ENCODE measurements at places on chromosomes 6 and 20.

DNA sequence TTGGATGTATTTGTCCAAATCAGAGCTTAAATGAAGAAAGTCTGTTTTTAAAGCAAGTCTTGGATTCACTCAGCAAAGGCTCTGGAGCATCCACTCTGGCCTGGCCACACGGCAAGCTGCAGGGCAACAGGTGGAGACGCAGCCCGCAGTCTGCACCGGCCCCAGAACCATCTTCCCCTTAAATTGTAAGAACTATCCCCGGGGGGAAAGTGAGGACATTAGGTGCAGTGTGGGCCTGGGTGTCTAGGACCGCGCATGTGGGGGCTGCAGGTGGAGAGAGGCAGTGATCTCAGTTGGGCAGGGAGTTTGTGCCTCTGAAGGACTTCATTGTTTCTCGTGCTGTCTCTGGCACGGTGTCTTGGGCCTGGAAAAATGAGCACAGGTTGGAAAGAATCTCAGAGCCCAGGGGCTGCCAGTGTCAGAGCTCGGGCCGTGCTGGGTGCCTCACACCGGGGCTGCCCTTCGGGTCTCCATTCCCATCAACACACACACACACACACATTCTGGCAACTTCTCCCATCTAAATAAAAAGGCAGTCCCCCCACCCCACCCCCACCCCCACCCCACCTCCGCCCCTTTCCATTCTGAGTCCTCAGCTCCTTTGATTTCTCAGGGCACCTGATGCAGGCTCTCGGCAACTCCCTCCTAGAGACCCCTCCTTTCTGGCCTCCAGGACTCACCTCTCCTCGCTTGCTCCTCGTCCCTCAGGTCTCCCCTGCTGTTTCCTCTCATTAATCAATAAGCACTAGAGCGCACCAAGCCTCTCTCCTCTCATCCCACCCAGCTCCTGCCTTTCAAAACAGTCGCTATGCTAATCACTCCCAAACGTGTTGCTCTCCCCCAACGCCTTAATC, 48.4 kb downstream of the FOXF2 start:
- no peak for DNase-seq

GRCh38 chr20:59193325-59193724, 29.7 kb downstream of the ZNF831 start:
- DNase-seq, result no peak

DNA sequence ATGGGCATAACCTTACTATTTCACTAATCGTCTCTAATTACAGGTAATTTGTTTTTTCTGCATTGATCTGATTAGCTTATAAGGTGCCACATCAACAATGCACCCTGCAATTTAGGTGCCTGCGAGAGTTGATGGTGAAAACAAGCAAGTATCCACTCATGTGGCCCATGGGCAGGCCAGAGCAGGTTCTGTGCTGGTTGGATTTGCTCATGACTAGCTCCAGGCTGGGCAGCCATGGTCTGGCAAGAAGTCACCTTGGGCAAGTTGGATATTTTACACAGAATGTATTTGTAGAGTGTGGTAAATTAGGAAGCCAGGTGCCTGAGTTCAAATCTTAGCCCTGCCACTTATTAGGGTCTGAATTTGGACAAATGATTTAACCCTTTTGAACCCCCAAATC, 25.3 kb downstream of the RAB44 start:
- no peak for DNase-seq

- no peak for DNase-seq
Measured at GRCh38 chr20:47300071-47300470, 56.4 kb downstream of the ZMYND8 start.

GRCh38 chr6:20746805-20747558, 212.7 kb downstream of the CDKAL1 start:
- no peak for DNase-seq

DNA sequence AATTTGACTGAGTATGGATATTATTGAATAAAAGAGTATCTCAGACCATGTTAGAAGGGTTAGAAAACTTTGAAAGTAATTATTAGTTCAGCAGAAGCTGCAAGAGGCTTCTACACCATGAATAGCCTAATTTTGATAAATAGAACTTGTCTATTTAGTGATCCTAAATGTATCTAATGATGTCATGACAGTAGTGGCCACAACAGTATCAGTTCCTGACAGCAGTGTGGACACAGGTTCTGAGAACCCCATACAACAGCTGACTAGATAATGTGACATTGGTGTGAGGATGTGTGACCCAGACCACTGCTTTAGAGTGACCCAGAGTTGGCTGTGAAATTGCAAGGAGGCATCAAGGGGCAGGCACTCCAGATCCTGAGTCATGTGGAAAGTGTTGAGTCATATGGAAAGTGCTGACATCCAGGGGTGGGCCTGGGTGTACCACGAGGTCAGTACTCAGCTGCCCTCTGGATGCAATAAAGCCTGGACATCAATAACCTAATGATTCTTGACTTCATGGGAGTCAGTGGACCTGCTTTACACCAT, 754.7 kb downstream of the DHX35 start:
- no peak for DNase-seq

DNA sequence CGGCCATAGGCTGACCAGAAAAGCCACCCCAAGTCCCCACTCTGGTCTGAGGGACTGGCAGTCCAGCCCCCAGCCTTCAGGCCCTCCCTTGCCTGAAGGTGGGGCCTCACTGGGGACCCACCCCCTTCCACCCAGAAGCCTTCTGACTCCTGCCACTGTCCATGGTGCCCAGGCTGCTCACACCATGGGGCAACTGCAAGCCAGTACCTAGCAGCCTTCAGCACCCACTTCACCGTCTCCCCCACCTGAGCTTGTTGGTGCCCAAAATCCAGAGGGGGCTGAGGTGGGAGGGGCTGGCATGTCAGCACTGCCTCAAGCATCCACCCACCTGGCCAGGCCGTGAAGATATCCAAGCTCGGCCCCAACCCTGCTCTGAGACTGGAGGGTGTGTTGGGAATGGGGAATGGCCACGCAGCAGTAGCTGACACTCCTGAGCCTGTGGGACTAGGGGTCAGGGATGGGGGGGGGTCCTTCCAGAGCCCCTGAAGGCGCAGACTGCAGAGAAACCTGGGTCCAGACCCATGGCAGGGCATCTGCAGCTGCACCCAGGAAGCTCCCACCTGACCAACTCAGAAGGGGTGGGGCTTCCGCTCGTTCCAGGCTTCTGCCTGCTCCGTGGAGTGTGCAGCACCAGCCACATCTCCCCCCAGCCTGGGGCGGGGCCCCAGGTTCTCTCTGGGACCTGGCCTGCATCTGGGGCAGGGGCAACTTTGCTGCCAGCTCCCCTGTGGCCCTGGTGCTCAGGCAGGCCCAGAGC, 942.1 kb upstream of the EPHA7 start:
- no peak for DNase-seq

GRCh38 chr6:138250513-138251247, 32.4 kb upstream of the PBOV1 start:
- no peak for DNase-seq

DNA sequence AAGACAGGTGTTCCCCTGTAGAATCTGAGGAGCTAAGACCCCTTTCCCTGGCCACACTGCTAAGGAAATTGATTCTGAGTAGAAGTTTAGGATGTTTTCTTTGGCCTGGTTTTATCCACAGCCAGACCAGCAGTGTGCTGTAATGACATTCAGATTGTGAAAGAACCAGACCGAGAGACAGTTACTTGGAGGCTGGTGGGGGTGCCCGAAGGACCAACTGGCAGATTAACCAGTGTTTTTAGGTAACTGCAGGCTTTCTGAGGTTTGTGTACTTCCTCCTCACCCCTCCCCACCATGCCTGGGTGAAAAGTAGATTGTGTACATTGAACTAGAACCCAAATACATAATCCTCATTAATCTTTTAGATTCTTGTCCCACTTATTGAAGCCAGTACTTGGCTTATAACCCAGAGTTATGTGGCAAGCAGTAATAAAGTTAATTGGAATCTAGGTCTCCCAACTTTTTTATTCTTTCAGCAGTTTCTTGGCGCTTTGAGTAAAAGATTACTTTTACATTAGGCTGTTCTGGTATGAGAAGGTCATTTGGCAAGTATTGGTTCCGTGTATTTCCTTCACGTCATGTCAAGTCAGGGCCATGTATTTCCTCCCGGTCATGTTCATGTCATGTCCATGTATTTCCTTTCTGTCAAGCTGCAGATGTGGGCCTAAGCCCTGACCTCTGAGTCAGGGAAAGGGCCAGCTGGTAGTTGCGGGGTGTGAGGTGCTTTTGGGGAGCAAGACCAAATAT, 93.7 kb downstream of the TCP11 start:
- DNase-seq, result no peak

DNA sequence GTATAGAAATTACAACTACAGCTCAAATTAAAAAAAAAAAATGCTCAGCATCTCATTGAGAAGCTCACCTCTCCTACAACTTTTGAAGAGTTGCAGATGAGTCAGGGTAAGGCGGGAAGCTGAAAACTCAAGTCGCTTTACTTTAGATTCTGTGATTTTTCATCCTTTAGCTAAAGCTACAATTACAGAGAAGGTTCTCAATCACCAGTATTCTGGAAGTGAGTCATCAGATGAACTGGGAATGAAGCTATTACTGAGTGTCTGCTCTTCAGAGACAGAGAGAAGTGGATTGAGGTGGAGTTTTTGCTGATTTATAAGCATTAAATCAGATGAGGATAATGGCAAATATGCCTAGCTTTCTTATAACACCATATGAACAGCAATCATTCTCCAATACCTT, 91.9 kb downstream of the TFAP2A start:
- no peak for DNase-seq

DNA sequence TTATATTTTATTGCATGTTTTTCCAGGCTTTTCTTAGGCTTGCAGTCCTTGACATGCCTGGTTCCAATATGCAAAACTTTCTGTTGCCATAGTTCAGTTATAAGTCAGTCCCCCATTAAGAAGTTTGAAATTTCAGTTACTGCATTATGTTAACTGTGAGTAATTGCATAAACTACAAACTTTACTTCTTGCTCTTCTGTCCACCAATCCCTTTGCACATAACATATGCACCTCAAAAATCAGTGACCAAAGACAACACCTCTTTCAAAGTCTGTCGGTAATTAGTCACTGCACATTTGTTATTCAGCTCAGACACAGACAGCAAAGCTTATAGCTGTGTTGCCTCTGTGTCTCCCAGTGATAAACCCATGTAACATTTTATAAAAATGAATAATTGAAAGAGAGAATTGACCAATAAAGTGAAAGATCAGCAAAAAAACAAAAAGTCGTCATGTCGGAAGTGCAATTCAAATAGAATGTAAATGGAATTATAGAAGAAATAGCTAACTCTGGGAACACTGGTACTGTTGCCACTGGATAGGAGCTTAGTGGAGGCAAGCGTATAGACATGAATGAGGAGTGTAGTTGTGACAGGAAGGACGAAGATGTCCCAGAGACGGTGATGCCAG, 50.3 kb upstream of the BTBD3 start:
- no peak for DNase-seq
